ENCODE measurements at places on chromosomes 1 and 21.

- peak; percentile 16 for DNase-seq
Observed at GRCh38 chr1:90850898-90851710, 134.0 kb upstream of the BARHL2 start.

GRCh38 chr21:44666401-44667320 is at the start of gene KRTAP12-2:
TSS of gene KRTAP12-2 (minus strand) at chr21:44666927. CDS start at chr21:44666886, 41 bp downstream.
- no peak for DNase-seq

DNA sequence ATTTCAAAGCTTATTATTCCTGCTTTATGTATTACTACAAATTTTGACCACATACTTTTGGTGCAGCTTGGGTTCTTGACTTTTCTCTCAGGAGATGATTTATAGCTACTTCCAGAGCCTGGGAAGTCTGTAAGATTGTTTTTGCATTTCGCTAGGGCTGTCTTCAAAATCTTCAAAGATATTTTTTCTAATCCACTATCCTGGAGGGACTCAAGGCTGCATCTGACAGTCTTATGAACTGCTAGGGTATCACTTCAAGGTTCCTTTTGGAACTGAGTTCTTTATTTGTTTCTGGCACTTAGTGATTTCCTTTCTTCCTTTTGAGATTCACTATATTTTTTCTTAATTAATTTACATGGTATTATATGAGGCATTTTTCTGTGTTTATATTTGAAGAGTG is 90.0 kb upstream of the LYPLAL1 start:
- no peak for DNase-seq

DNA sequence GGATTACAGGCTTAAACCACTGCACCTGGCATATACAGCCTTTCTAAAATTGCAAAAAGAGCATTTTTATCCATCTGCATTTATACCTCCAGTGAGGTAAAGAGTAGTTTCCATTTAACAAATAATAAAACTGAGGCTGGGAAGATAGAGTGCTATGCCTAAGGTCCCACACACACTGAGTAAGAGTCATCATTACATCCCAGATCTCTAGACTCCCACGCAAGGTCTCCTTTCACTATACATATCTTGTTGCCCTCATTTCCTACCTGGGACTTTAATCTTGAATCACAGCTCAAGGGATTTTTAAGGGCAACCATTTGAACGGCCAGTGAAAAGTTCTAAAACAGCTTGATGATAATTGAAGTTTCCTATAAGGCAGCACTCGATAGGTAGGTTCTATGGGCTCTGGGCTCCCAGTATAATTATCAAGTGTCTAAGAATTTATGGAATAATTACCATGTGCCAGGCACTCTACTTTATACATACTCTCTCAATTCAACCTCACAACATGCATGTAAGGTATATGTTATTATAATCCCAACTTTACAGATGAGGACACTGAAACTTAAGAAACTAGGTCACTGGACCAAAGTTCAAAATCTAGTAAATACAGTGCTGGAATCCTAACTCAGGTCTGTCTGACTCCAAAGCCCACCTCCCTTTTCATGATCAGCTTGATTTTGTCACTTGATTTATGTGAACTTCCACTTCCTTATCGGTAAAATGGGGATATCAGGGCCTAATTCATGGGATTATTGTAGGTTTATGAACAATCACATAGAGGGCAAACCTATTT is 23.3 kb upstream of the EPS15 start:
- DNase-seq: no peak

- no peak for DNase-seq
Observed at GRCh38 chr1:178541829-178542553, 29.1 kb downstream of the TEX35 start.

DNA sequence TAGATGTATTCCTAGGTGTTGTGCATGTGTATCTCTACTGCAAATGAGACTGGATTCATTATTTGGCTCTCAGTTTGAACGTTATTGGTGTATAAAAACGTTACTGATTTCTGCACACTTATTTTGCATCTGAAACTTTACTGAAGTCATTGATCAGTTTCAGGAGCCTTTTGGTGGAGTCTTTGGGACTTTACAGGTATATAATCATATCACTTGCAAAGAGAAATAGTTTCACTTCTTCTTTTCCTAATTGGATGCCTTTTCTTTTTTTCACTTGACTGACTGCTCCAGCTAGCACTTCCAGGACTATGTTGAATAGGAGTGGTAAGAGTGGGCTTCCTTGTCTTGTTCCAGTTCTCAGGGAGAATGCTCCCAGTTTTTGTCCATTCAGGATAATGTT is 252.2 kb downstream of the SMYD3 start:
- no peak for DNase-seq

- DNase-seq: no peak
Observed at GRCh38 chr1:219904934-219905333, 23.4 kb downstream of the SLC30A10 start.

- DNase-seq: no peak
Observed at GRCh38 chr1:155976913-155977689, 1.2 kb downstream of the ARHGEF2 start.

- DNase-seq: no peak
Observed at GRCh38 chr1:243473227-243474135, 217.6 kb downstream of the SDCCAG8 start.

DNA sequence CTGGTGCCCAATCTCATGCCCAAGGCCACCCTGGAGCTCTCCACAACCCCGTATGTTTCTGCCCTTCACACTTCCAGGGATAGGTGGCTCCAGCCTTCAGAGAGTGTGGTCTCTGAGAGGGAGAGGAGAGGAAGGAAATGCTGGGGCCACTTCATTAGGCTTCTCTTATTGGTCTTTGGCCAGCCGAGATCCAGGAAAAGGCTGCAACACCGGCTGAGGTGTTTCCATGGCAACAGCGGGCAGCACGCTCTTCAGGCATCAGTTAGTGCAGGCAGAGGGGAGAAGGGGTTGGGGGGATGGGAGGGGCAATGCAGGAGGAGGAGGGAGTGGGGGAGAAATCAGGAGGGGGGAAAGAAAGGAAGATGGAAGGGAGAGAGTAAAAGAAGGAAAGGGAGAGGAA is 275.1 kb upstream of the GJB5 start:
- no peak for DNase-seq

GRCh38 chr1:99849413-99849743 is 783 bp upstream of the AGL start:
- DNase-seq: no peak

DNA sequence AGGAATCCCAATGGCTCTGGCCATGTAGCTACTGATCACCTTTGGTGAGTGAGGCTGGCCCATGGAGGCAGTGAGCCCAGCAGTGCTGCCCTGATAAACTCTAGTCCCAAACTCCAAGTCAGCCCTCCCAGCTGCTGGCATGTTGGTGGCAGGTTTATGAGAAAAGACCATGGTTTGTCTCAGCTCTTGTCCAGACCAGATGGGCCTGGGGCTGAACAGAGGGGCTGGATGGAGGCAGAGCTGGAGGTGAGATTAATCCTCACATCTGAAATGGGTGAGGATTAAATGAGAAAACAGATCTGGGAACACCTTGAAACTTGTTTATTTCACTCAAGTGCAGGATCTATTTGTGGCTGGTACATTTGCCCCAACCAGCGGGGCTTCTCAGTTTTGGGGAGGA is 3.2 kb downstream of the TMEM269 start:
- DNase-seq: no peak

- DNase-seq: peak; percentile 12
Observed at GRCh38 chr1:10694274-10694632, 102.2 kb downstream of the CASZ1 start.

DNA sequence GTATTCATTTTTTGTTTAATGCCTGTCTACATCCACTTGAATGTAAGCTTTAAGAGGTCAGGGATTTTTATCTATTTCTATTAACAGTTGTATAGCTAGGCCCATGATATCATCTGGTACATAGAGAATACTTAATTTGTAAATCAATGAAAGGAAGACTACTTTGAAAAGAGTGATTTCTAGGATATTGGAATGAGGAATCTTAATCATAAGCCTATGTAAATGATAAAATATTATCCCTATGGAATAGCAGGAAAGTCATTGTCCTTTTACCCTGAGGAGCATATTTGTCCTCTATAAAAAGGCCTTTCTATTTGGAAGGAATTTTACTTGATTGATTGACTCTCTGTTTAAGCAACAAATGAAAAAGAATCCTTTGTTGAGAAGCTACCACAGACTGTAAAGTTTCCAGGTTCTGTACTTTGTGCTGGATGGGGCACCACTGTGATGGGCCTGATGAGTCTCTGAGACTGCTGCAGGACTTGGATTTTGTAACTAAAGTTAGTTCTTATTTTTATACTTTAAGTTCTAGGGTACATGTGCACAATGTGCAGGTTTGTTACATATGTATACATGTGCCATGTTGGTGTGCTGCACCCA is 53.8 kb downstream of the MAST2 start:
- no peak for DNase-seq

DNA sequence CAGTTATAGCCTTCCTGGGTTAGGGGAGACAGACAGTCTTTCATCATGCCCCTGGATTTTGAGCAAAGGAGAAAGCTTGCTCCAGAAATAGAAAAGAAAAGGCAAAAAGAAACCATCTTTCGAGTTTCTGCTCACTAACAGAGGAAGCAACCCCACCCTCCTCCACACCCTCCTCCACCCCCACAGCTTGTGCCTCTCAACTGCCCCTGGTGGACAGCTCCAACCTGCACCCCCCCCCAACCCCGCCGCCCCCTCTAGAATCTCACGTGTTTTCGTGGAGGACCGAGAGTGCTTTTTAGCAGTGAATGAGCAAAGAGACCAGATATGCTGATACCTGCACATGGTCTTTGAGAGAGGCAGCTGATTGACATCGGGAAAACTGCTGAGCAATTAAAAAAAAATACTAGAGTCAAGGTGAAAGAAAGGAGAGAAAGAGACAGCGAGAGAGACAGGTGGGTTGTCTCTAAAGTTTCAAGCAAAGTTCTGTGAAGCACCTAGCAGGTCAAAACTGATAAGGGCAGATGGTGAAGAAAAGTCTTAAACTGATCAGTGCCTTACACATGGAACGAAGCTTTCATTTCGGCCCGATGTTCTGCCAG is 358.3 kb downstream of the KIF26B start:
- no peak for DNase-seq

- no peak for DNase-seq
Observed at GRCh38 chr1:184860985-184861754, 106.5 kb upstream of the EDEM3 start.

GRCh38 chr1:26828411-26828991 is 2.0 kb downstream of the ZDHHC18 start:
- DNase-seq: no peak

GRCh38 chr1:159927849-159928431 is 2.6 kb upstream of the TAGLN2 start:
- no peak for DNase-seq

- no peak for DNase-seq
Observed at GRCh38 chr1:221069986-221070385, 190.7 kb downstream of the HLX start.

GRCh38 chr1:210291081-210291764 is 37.5 kb upstream of the HHAT start:
- DNase-seq: no peak

- DNase-seq: no peak
Observed at GRCh38 chr1:41525891-41526587, 41.6 kb upstream of the EDN2 start.

- no peak for DNase-seq
Observed at GRCh38 chr1:4693331-4693730, 38.9 kb downstream of the AJAP1 start.

DNA sequence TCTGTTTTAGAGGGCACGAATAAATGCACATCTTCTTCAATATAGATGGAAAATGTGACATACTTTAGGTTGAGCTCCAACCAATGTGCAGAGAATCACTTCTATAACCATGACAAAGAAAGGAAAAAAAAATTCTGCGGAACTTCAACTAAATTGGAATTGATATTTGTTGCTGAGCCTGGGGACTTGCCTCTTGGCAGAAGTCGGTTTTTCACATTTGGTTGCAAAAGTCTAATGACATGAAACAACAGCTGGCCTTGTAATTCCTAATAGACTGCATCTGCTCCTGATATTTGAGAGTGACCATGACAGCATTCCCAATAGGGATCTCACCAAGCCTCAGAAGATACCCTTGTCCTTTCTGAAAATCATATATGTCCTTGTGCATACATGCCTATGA is 112.8 kb downstream of the PRRX1 start:
- no peak for DNase-seq

GRCh38 chr1:158095737-158096335 is 84.9 kb upstream of the CD1D start:
- DNase-seq: no peak

- no peak for DNase-seq
Observed at GRCh38 chr1:178939338-178940067, 68.6 kb upstream of the ANGPTL1 start.

DNA sequence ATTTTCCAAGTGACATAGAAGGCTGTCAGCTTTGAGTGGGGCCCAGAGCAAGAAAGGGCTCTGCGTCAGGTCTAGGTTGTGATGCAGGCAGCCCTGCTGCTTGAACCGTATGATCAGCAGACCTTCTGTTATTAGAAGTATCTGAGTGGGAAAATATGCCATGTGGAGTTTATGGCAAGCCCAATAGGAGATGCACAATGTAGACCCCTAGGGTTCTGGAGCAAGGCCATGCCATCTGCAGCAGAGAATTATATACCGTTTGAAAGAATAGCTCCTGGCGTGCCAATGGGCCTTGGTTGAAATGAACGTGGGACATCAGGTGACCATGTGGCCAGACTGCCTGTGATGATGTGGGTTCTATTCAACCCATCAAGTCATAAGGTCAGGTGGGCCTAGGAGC is 44.1 kb upstream of the ZBTB18 start:
- no peak for DNase-seq

DNA sequence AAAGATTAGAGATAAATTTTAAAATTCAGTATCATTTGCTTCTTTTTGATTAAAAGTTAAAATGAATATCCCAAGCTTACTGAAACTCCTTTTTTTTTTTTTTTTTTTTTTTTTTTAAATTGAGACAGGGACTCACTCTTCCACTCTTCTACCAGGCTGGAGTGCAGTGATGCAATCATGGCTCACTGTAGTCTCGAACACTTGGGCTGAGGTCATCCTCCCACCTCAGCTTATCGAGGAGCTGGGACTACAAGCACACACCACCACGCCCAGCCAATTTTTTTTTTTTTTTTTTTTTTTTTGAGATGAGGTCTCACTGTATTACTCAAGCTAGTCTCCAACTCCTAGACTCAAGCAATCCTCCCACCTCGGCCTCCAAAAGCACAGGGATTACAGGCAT is 92.1 kb upstream of the RGS18 start:
- no peak for DNase-seq

- no peak for DNase-seq
Observed at GRCh38 chr1:70043804-70044203, 161.6 kb downstream of the LRRC40 start.

- no peak for DNase-seq
Observed at GRCh38 chr1:8155528-8156186, 129.5 kb upstream of the ERRFI1 start.

- no peak for DNase-seq
Observed at GRCh38 chr1:33599516-33600115, 127.2 kb downstream of the ZSCAN20 start.

- DNase-seq: no peak
Observed at GRCh38 chr1:2921970-2922686, 99.1 kb upstream of the ACTRT2 start.
